ENCODE measurements at places on chromosomes 7 and 10.

DNA sequence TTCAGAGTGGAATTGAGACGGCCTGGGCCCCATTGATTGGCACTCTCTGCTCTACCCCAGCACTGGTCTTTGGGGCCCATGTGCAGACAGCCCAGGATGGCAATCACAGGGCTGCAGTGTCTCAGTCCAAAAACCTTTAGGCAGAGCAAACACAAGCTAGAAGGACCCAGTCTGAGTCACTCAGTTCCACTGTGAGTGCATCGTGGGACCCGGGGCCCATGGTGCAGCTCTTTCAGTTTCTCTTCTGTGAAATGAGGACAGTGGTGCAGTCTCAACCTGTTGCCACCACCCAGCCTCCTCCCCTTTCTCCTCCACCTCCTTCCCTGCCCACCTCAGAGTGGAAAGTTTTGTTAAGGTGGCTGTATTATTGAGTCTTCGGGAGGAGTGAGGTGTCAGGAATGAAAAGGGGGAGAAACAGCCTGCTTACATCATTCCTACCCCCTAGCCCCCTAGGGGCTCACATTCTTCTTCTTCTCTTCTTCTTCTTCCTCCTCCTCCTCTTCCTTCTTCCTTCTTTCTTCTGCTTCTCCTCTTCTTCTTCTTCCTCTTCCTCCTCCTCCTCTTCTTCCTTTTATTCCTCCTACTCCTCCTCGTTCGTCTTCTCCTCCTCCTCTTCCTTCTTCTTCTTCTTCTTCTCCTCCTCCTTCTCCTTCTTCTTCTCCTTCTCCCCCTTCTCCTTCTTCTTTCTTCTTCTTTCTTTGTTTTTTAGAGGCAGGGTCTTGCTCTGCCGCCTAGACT, 19.5 kb upstream of the CARD11 start:
- H3K27ac ChIP-seq: no peak overlapping the region
- H3K4me3 ChIP-seq: no peak overlapping the region
- H3K36me3 ChIP-seq: no peaks in the 10 kb centered on the region
- no peak for DNase-seq

GRCh38 chr10:90430186-90430585, 427.7 kb downstream of the HTR7 start:
- no peaks in the 10 kb centered on the region for H3K4me1 ChIP-seq
- no peak for DNase-seq
- no peak overlapping the region for H3K4me3 ChIP-seq
- no peaks in the 10 kb centered on the region for H3K27me3 ChIP-seq
- H3K27ac ChIP-seq: no peak overlapping the region
- H3K36me3 ChIP-seq: no peaks in the 10 kb centered on the region

- no peak overlapping the region for H3K27ac ChIP-seq
- H3K36me3 ChIP-seq: no peaks in the 10 kb centered on the region
- no peaks in the 10 kb centered on the region for H3K4me1 ChIP-seq
- DNase-seq: no peak
- H3K4me3 ChIP-seq: no peak overlapping the region
Measured at GRCh38 chr10:119408969-119409371, 133.5 kb downstream of the RGS10 start.

DNA sequence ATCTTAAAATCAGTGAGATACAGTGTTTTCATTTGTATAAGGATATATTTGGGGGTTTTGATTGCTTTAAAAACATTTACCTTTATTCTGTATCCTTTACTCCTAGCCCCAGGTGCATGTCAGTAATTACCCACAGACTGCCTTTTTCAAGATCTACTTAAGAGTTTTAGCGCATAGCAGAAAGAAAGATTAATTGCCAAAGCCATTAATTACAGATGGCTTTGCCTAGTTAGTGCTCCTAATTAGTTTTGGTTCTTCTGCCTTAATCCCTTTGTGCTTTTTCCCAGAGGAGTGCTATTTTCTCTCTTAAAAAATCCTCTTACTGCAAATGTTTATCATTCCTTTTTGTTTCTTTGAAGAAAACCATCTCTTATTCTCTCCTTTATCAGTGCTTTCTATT, 122.8 kb downstream of the MAPK8 start:
- H3K36me3 ChIP-seq: peaks cover 58% of the 10 kb centered on the region
- no peak for DNase-seq
- H3K27me3 ChIP-seq: no peaks in the 10 kb centered on the region
- H3K4me1 ChIP-seq: no peaks in the 10 kb centered on the region
- H3K27ac ChIP-seq: no peak overlapping the region

DNA sequence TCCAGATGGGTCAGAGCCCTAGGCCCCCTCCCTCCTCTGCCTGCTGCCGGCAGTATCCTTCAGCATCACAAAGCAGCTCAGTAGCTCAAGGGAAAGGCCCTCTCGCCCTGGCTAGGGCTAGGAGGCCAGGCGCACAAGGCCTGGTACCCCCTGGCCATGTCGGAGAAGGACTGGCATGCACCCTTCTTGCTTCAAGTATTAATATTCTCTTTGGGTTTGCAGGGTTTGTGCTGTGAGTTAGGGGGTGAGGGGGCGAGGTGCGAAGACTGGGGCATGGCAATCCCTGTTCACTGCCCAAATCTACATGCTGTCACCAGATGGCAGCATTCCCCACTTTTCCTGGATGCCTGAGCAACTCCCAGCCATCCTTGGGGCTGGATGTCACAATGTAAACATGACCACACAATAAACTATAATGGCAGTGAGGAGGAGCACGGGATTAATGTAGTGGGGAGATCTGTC, 105.2 kb downstream of the NEURL1 start:
- H3K4me1 ChIP-seq: no peaks in the 10 kb centered on the region
- H3K27ac ChIP-seq: no peak overlapping the region
- H3K36me3 ChIP-seq: peaks cover 6% of the 10 kb centered on the region
- DNase-seq: peak; percentile 33
- no peak overlapping the region for H3K4me3 ChIP-seq

- DNase-seq: no peak
- H3K4me1 ChIP-seq: no peaks in the 10 kb centered on the region
- no peaks in the 10 kb centered on the region for H3K36me3 ChIP-seq
Measured at GRCh38 chr7:34013421-34013820, 108.1 kb downstream of the BMPER start.

GRCh38 chr10:11097686-11098085, 80.0 kb downstream of the CELF2 start:
- no peak for DNase-seq
- H3K36me3 ChIP-seq: no peaks in the 10 kb centered on the region
- H3K27ac ChIP-seq: no peak overlapping the region

- H3K27ac ChIP-seq: no peak overlapping the region
- no peaks in the 10 kb centered on the region for H3K27me3 ChIP-seq
- no peaks in the 10 kb centered on the region for H3K4me1 ChIP-seq
- H3K4me3 ChIP-seq: no peak overlapping the region
- DNase-seq: no peak
- H3K36me3 ChIP-seq: no peaks in the 10 kb centered on the region
Measured at GRCh38 chr7:24073651-24074420, 210.2 kb upstream of the NPY start.

- H3K27me3 ChIP-seq: no peaks in the 10 kb centered on the region
- no peaks in the 10 kb centered on the region for H3K4me1 ChIP-seq
- no peak overlapping the region for H3K4me3 ChIP-seq
- H3K27ac ChIP-seq: no peak overlapping the region
- no peak for DNase-seq
- H3K36me3 ChIP-seq: no peaks in the 10 kb centered on the region
Measured at GRCh38 chr10:30098629-30099028, 39.2 kb upstream of the JCAD start.

DNA sequence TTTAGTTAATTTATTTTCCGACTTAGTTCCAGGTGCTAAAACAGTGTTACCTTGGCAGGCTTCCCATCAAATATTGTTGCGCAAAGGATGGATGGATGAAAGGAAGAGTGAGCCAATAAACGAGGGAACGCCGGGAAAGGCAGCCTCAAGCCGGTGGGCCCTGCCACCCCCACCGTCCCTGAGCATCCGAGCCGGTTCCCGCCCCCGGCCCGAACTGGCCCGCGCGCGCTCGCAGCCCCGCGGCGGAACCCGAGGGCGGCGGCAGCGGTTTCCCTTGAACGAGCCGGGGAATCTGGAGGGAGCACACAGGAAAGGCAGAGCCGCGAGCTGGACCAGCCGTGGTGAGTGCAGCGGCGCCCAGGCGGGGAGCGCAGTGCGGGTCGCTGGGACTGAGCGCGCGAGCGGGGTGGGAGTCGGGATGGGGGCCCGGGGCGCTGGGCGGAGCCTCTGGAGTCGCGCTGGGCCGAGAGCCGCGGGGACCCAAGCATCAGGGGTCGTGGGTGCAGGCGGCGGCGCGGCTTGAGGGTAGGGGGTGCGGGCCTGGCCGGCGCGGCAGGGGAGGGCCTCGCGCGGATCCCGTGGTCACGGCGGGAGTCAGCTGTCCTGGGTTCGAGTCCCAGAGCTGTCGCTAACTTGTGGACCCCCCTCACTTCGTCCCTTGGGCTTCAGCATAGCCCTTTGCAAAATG, at the start of gene AGK:
Gene AGK (plus strand): TSS at position 317 of the 688 bp plus-strand sequence. CDS start 4,057 bp downstream, outside the sequence.
- peaks cover 11% of the 10 kb centered on the region for H3K36me3 ChIP-seq
- H3K4me1 ChIP-seq: peaks cover 30% of the 10 kb centered on the region
- H3K27me3 ChIP-seq: no peaks in the 10 kb centered on the region
- peak; percentile 86 for DNase-seq
- peak within 1 kb of the TSS; percentile 80 for H3K27ac ChIP-seq
- peak within 1 kb of the TSS; percentile 82 for H3K4me3 ChIP-seq

DNA sequence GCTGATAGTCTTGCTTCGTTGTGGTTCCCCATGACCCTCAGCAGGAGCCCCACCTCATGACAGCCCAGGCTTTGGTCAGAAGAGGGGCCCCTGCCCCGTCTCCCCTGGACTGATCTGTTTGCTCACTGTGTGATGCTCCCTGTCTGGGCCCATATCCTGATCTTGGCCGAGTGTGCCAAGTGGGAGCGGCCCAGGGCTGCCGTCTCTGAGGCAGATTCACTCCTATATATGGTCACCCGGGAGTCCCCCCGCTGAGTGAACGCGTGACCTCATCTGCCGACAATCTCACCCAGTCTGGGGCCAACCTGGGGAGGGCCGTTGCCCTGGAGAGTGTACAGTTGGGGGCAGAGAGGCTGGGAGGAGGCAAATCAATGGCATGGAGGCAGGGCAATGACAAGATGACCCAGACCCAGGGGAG, 34.5 kb downstream of the PPIF start:
- no peak for DNase-seq
- no peaks in the 10 kb centered on the region for H3K36me3 ChIP-seq
- H3K27ac ChIP-seq: no peak overlapping the region
- H3K4me1 ChIP-seq: no peaks in the 10 kb centered on the region
- no peak overlapping the region for H3K4me3 ChIP-seq
- peaks cover 2% of the 10 kb centered on the region for H3K27me3 ChIP-seq

- H3K36me3 ChIP-seq: no peaks in the 10 kb centered on the region
- DNase-seq: no peak
- H3K4me1 ChIP-seq: no peaks in the 10 kb centered on the region
- H3K27me3 ChIP-seq: peaks cover 4% of the 10 kb centered on the region
- no peak overlapping the region for H3K4me3 ChIP-seq
- no peak overlapping the region for H3K27ac ChIP-seq
Measured at GRCh38 chr7:137601642-137602041, 245.1 kb downstream of the DGKI start.

- H3K27me3 ChIP-seq: no peaks in the 10 kb centered on the region
- no peak overlapping the region for H3K27ac ChIP-seq
- no peak overlapping the region for H3K4me3 ChIP-seq
- no peaks in the 10 kb centered on the region for H3K36me3 ChIP-seq
- DNase-seq: no peak
Measured at GRCh38 chr7:17944720-17945119, 4.4 kb upstream of the SNX13 start.

DNA sequence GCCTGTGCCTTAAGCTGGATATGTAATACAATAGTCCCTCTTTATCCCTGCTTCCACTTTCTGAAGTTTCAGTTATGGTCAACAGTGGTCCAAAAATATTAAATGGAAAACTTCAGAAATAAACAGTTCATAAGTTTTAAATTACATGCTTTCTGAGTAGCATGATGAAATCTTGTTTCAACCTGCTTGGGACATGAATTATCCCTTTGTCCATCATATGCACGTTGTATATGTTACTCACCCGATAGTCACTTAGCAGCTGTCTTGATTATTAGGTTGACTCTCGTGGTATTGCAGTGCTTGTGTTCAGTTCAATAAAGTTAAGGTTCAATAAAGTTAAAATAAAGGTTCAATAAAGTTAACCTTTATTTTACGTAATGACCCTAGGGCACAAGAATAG, 25.5 kb downstream of the C1GALT1 start:
- peaks cover 23% of the 10 kb centered on the region for H3K4me1 ChIP-seq
- H3K27me3 ChIP-seq: no peaks in the 10 kb centered on the region
- peaks cover 5% of the 10 kb centered on the region for H3K36me3 ChIP-seq
- no peak overlapping the region for H3K4me3 ChIP-seq

DNA sequence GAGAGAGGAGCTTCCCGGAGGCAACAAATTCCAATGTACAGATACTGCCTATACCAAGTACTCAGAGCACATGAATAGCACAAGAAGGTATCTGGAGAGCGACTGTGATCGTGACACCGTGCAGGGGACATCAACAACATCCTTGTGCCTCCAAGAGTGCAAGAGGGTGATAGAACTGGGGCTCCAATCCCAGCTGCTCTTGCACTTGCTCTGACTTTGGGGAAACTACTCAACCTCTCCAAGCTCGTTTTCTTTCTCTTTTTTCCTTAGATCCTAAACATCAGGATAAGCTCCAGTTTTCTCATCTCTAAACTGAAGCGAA, 12.1 kb downstream of the RFC2 start:
- H3K27ac ChIP-seq: peak overlapping the region; percentile 50
- no peaks in the 10 kb centered on the region for H3K27me3 ChIP-seq
- peaks cover 89% of the 10 kb centered on the region for H3K36me3 ChIP-seq
- peaks cover 45% of the 10 kb centered on the region for H3K4me1 ChIP-seq
- no peak for DNase-seq
- no peak overlapping the region for H3K4me3 ChIP-seq

DNA sequence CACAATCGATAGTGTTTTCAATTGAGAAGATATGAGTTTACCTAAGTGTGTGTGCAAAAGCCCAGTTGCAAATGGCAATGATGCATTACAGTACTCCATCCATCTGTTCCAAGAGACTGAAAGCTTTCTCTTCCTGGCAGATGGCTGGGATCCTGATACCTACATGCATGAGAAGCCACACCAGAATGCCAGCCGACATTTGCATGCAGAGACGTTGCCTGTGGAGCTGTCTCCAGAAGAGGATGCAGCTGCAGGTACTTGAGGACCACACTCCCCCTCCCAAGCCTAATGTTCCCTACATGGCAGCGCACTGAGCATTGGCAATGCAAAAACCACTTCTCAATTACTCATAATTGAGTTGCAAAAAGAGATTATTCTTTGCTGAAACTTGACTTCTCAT, 332.1 kb downstream of the WDR11 start:
- DNase-seq: no peak
- H3K36me3 ChIP-seq: no peaks in the 10 kb centered on the region
- H3K27me3 ChIP-seq: peaks cover 6% of the 10 kb centered on the region
- H3K4me1 ChIP-seq: no peaks in the 10 kb centered on the region

- no peak for DNase-seq
- no peaks in the 10 kb centered on the region for H3K36me3 ChIP-seq
- H3K4me3 ChIP-seq: no peak overlapping the region
- H3K27ac ChIP-seq: no peak overlapping the region
- H3K27me3 ChIP-seq: peaks cover 7% of the 10 kb centered on the region
Measured at GRCh38 chr7:121579639-121580038, 183.5 kb upstream of the FAM3C start.
